ENCODE measurements at places on chromosomes 16 and 17. TPM values are rescaled to one million over a fixed set of nuclear protein-coding genes. Genes with fewer than 3 reads are reported as not detected.

Gene KARS1
- 296 TPM for total RNA-seq

Gene ZNF469
- total RNA-seq = 0.57 TPM

Gene ASPHD1
- 4.4 TPM for total RNA-seq

Gene GOT2
- 141 TPM for total RNA-seq

Gene SEC14L5
- not detected for total RNA-seq

Gene EVPLL
- total RNA-seq = not detected

Gene NSF
- 32.7 TPM for total RNA-seq

Gene TBC1D3
- total RNA-seq = not detected

Gene TRPV2
- total RNA-seq = 29.6 TPM

Gene TRAPPC1
- total RNA-seq = 150 TPM

Gene SULT1A1
- total RNA-seq = 9.4 TPM

Gene HOXB9
- total RNA-seq = 0.21 TPM

Gene GUCY2D
- not detected for total RNA-seq

Gene DLX3
- not detected for total RNA-seq

Gene CSH1
- not detected for total RNA-seq

GRCh38 chr17:80842456-80843013 lies 149.1 kb upstream of the CHMP6 start:
- H3K4me3 ChIP-seq = no peak overlapping the region
- peaks cover 25% of the 10 kb centered on the region for H3K4me1 ChIP-seq
- H3K27me3 ChIP-seq = no peaks in the 10 kb centered on the region
- peak overlapping the region; percentile 45 for H3K27ac ChIP-seq
- DNase-seq = no peak

GRCh38 chr16:3246002-3246401 lies 10.4 kb downstream of the MEFV start:
- no peak overlapping the region for H3K4me3 ChIP-seq
- peaks cover under 1% of the 10 kb centered on the region for H3K27me3 ChIP-seq
- no peaks in the 10 kb centered on the region for H3K4me1 ChIP-seq
- peaks cover under 1% of the 10 kb centered on the region for H3K36me3 ChIP-seq
- no peak overlapping the region for H3K27ac ChIP-seq

DNA sequence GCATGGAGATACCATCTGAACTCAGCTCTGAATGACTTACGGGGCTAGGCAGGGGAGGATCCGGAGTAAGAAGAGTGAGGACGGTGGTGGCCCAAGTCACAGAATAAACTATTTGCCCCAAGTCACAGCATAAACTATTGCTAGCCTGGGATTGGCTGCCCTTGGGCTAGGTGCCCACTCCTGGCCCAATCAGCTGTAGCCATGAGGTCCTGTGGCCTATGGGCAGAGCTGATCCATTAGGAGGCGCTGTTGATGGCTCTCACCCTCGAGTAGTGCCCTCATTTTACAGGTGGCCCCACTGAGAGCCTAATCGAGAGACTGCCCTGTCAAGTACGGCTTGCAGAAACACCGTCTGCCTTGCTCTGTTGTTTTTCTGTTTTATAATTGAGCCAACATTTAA lies 62.3 kb upstream of the ZNF423 start:
- no peak for DNase-seq
- no peak overlapping the region for H3K4me3 ChIP-seq
- H3K36me3 ChIP-seq = no peaks in the 10 kb centered on the region
- no peak overlapping the region for H3K27ac ChIP-seq

DNA sequence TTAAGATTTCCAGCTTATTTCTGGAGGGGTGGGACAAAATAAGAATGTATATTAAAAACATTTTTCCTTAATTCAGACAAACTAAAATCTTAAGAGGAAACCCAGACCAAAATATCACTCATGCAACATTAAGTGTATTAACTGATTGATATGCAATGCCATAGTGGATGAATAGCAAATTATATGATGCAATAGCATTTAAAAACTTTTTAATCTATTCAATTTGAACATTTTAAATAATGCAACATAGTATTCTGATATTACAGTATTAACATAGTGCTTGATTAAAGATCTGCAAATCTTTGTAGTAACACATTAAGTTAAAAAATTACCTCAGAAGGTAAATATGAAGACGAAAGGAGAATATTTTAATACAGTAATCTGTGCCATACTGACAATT lies 15.3 kb upstream of the INTS2 start:
- H3K27ac ChIP-seq = no peak overlapping the region
- peaks cover 8% of the 10 kb centered on the region for H3K4me1 ChIP-seq
- H3K27me3 ChIP-seq = no peaks in the 10 kb centered on the region
- peaks cover 29% of the 10 kb centered on the region for H3K36me3 ChIP-seq
- H3K4me3 ChIP-seq = no peak overlapping the region
- no peak for DNase-seq

DNA sequence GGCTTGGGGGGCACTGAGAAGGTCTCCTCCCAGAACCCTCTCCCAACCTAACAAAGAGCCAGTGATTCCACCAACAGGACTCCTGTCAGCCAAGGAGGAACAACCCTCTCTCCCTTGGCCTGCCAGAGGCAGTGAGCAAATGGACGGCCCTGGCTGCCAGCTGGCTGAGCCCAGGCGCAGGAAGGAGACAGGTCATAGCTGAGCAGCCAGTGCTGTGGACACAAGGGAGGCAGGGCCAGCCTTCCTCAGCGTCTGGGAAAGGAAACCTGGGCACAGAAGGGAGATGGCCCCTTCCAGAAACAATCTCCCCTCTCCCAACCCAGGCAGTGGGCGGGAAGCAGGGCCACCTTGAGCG lies 2.1 kb downstream of the MPO start:
- H3K4me1 ChIP-seq = no peaks in the 10 kb centered on the region
- H3K4me3 ChIP-seq = no peak overlapping the region
- no peaks in the 10 kb centered on the region for H3K36me3 ChIP-seq
- no peak for DNase-seq
- H3K27me3 ChIP-seq = peaks cover 21% of the 10 kb centered on the region

- H3K27ac ChIP-seq = no peak overlapping the region
- DNase-seq = no peak
- no peaks in the 10 kb centered on the region for H3K4me1 ChIP-seq
- no peaks in the 10 kb centered on the region for H3K36me3 ChIP-seq
Measured at GRCh38 chr16:82384017-82384416, 214.0 kb upstream of the MPHOSPH6 start.

GRCh38 chr17:60604686-60605334 lies 4.8 kb downstream of the PPM1D start:
- H3K4me1 ChIP-seq = peaks cover 28% of the 10 kb centered on the region
- H3K36me3 ChIP-seq = peaks cover 15% of the 10 kb centered on the region
- no peaks in the 10 kb centered on the region for H3K27me3 ChIP-seq
- DNase-seq = no peak

DNA sequence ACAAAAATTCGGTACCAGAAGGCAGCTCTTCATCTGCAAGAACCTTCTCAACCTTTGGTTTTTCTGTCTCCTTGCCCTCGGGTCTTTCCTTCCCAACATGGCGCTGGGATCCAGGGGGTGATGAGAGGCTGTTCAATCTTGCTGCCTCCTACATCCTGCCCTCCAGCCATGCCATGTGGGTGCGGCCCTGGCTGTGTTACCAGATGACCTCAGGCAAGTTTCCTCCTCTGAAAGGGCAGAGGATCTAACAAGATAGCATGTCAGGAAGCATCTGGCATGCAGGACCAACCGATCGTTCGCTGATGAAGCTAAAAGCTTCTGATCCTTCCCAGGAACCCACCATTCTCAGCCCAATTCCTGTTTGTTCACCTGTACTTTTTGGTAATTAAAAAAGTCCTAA lies 36.8 kb upstream of the BCAR1 start:
- peak overlapping the region; percentile 34 for H3K4me3 ChIP-seq
- H3K36me3 ChIP-seq = peaks cover 25% of the 10 kb centered on the region
- H3K27me3 ChIP-seq = peaks cover 8% of the 10 kb centered on the region

GRCh38 chr16:19132255-19132654 lies 18.5 kb downstream of the ITPRIPL2 start:
- H3K27me3 ChIP-seq = no peaks in the 10 kb centered on the region
- H3K36me3 ChIP-seq = peaks cover 1% of the 10 kb centered on the region
- H3K4me1 ChIP-seq = peaks cover 48% of the 10 kb centered on the region
- no peak overlapping the region for H3K27ac ChIP-seq
- DNase-seq = no peak

- H3K27ac ChIP-seq = no peak overlapping the region
- H3K27me3 ChIP-seq = peaks cover 19% of the 10 kb centered on the region
- H3K36me3 ChIP-seq = no peaks in the 10 kb centered on the region
- H3K4me3 ChIP-seq = peak overlapping the region; percentile 78
Measured at GRCh38 chr17:69581061-69581961, 166.8 kb downstream of the MAP2K6 start.

GRCh38 chr17:66691644-66692420 lies 143.1 kb upstream of the CACNG5 start:
- no peaks in the 10 kb centered on the region for H3K27me3 ChIP-seq
- peak overlapping the region; percentile 7 for H3K4me3 ChIP-seq
- peaks cover 89% of the 10 kb centered on the region for H3K36me3 ChIP-seq
- no peak for DNase-seq

DNA sequence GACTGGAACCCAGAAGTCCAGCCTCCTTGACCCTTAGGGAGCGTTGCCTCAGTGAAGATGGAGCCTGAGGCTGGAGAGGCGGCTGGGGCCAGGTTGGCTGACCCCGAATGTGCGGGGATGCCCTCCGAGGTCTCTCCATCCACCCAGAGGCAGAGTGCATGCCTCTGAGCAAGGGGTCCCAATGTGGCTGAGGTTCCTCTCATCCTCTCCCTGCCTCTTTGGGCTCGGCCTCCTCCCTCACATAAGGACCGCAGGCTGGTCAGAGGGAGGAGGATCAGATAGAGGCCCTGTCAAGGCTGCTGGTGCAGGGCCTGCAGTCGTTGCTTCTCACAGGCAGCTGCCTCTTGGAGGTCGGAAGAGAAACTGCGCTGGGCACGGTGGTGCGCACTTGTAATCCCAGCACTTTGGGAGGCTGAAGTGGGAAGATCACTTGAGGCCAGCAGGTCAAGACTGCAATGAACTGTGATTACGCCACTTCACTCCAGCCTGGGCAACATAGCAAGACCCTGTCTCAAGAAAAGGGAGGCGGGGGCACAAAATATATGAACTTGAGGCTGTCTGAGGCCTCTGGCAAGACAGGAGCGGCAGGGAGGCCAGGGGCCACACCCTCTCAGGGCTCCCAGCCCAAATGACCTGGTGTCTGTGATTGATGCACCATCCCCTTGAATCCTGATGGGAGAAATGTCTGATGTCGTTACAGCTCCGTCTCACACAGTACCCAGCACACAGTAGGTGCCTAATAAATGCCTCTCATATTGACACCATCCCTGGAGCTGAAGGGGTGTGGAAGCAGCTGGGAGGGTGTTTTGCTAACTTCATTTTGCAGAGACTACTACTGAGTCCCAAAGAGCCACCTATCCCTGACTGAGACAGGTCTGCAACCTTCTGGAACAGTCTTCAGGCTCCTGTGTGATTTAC lies 220.1 kb upstream of the GSE1 start:
- no peak overlapping the region for H3K27ac ChIP-seq
- DNase-seq = no peak
- H3K4me1 ChIP-seq = no peaks in the 10 kb centered on the region
- no peak overlapping the region for H3K4me3 ChIP-seq

GRCh38 chr16:88047462-88047861 lies 96.2 kb downstream of the BANP start:
- no peaks in the 10 kb centered on the region for H3K4me1 ChIP-seq
- no peak overlapping the region for H3K27ac ChIP-seq
- no peaks in the 10 kb centered on the region for H3K27me3 ChIP-seq
- no peak for DNase-seq

DNA sequence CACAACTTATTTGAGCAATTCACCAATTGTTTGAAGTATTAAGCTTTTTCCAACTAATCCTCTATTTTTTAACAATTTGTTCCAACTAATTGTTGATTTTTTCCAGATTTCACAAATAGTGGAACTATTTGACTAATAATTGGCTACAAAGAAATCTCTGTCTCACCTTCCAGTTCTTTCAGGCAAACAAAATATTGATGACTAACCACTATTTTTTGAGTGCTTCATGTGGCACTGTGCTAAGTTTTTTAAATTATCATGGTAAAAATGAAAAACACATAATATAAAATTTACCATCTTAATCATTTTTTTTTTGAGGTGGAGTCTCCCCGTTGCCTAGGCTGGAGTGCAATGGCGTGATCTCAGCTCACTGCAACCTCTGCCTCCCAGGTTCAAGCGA lies 24.6 kb upstream of the GRIN2A start:
- no peaks in the 10 kb centered on the region for H3K4me1 ChIP-seq
- no peaks in the 10 kb centered on the region for H3K36me3 ChIP-seq
- H3K27me3 ChIP-seq = no peaks in the 10 kb centered on the region
- H3K4me3 ChIP-seq = no peak overlapping the region
- DNase-seq = no peak

DNA sequence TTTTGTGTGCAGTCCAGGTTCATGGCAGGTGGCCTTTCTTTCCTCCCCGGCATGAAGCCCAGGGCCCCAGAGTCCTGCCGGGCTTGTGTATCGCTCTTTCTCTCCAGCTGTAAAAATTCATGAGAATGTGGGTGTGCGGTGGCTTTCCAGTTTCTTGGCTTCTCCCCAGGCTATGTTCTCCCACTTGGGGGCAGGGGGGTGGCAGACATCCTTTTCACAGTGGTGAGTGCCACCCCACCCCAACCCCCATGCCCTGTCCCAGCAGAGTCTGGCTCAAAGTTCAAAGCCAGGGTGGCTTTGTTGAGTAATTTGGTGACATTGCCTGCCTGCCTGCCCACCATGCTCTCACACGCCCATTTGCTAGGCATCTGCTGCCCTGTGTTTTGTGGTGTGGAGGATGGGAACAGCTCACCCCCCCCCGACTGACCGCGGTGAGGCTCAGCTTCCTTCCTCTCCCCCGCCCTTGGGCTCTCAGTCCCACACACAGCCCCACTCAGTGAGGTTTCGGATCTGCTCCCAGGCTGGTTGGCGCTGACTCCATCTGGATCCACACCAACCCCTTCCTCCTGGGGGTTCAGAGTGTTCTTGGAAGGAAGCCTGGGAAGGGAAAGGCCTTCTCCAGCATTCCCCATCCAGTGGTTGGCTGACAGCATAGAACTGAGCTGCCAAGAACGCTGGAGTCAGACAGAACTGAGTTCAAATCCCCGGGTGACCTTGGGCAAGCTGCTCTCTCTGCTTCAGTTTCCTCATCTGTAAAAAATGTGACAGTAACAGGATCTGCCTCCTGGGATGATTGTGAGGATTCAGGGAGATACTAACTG lies 36.0 kb downstream of the CHD9 start:
- peaks cover 2% of the 10 kb centered on the region for H3K36me3 ChIP-seq
- DNase-seq = no peak
- H3K4me1 ChIP-seq = peaks cover 33% of the 10 kb centered on the region
- H3K4me3 ChIP-seq = no peak overlapping the region
- no peaks in the 10 kb centered on the region for H3K27me3 ChIP-seq

DNA sequence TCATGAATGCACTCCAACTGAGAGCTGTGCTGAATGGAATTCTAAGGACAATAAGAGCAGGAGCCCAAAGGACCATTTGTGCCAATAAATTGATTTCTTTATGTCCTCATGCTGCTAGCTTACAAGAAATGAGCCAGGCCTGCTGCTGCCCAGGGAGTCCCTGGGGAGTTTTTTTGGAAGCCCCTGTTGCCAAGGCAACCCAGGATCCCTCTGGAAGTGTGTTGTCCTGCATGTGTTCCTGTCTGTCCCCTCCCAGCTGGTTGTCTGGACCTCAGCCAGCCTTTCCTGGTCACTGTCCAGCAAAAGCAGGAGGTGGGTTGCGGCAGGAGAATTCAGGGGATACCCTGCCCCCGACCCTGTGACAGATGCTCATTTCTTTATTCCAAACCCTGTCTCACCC lies 51.0 kb upstream of the GPRC5B start:
- DNase-seq = no peak
- no peaks in the 10 kb centered on the region for H3K27me3 ChIP-seq
- no peaks in the 10 kb centered on the region for H3K4me1 ChIP-seq
- H3K4me3 ChIP-seq = no peak overlapping the region

GRCh38 chr17:3956327-3956957 lies 7.8 kb downstream of the ATP2A3 start:
- H3K4me3 ChIP-seq = no peak overlapping the region
- DNase-seq = no peak
- no peaks in the 10 kb centered on the region for H3K27me3 ChIP-seq
- no peak overlapping the region for H3K27ac ChIP-seq

Measured in activated CD4-positive, alpha-beta T cell treated with anti-CD3 and anti-CD28 coated beads, Interleukin-2, amount 10 ng/mL, durations not matched to agents 24 days and 14 days (primary cell).